Fibroblast of skin of back (primary cell): ENCODE measurements at places on chromosomes 7 and 10.
A peak's percentile ranks its signal among the peaks of the same experiment; 100 is the strongest.

- DNase-seq = no peak
Observed at GRCh38 chr7:134444961-134445315, 14.0 kb downstream of the AKR1B1 start.

- no peak for DNase-seq
Observed at GRCh38 chr10:3936422-3937040, 151.5 kb upstream of the KLF6 start.

GRCh38 chr10:34254596-34254995, 560.5 kb downstream of the PARD3 start:
- DNase-seq = peak; percentile 52

GRCh38 chr7:83270407-83270806, 107.7 kb upstream of the PCLO start:
- no peak for DNase-seq

DNA sequence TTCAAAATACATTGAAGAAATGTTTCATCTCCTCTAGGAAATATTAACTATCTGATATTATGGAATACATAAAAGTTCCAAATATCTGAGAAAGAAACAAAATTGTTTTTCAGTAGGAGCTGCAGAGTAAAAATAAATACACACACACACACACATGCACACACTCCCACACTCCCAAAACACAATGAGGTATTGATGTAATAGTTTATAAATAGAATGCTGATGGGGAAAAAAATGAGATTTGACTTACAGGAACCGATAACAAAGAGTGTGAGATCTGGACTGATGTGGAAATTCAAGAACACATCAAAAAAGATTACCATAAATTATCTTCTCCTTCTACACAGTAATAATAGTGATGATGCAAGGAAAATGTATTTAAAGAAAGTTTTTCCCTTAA, 438.0 kb upstream of the CELF2 start:
- no peak for DNase-seq

DNA sequence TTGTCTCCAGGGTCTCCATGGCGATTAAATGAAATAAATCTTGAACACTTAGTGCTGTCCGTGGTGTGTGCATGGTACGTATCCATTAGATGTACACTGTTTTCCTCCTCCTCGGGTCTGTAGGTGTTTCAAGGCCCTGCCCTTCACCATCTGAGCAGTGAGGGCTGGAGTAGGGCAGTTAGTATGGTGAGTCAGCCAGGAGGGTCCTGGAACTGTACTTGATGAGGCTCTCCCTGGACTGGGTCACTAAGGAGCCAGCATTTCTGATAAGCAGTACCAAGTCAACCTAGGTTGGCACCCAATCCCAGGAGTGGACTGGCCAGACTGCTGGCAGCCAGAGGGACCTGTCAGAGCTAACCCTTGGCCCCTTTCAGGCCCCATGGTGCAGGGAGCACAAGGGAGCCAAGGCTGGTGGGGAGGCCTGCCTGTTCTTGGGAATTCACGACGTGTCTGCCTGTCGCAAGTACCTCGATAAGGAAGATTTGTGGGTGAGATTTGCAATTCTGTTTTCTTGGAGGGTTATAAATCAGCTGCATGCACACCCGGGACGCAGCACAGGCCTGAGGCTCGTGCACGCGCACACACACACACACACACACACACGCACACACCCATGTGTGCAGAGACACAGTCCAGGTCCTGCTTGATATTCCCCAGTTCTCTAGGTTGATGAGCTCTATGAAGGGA, 114.2 kb downstream of the ZMIZ1 start:
- no peak for DNase-seq

GRCh38 chr7:37081436-37081835, 357.1 kb upstream of the AOAH start:
- peak; percentile 19 for DNase-seq

- no peak for DNase-seq
Observed at GRCh38 chr7:92421676-92422435, 25.4 kb upstream of the GATAD1 start.

- DNase-seq = no peak
Observed at GRCh38 chr7:104800307-104800706, 213.7 kb upstream of the KMT2E start.

GRCh38 chr10:25820874-25821273, 113.2 kb upstream of the MYO3A start:
- DNase-seq = no peak

GRCh38 chr10:69459893-69460575, 8.8 kb downstream of the TSPAN15 start:
- no peak for DNase-seq

DNA sequence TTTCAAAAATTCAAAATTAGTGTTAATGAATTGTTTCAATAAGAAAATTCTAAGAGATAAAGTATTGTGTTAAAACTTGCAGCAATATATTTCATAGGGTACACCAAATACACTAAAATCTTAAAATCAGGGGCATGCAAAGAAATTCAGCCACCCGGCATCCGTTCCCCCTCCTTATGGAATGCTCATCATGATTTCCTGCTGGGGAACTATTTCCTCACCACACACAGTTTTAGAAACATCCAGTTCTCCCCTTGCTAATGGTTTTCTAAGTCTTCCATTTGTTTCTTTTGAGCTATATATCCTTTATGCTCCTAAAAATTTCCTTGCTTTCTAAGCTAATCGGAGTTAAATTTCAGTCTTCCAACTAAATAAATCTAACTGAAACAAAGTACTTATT, 60.7 kb downstream of the CHCHD3 start:
- peak; percentile 26 for DNase-seq

GRCh38 chr10:971613-972012, 16.6 kb upstream of the GTPBP4 start:
- no peak for DNase-seq

- DNase-seq = no peak
Observed at GRCh38 chr7:91496251-91496820, 232.1 kb downstream of the FZD1 start.

GRCh38 chr10:44581996-44582395, 197.1 kb upstream of the CXCL12 start:
- DNase-seq = no peak

- peak; percentile 48 for DNase-seq
Observed at GRCh38 chr10:52644373-52645186, 128.0 kb downstream of the MBL2 start.

GRCh38 chr7:2295936-2296620, 18.2 kb downstream of the SNX8 start:
- no peak for DNase-seq

- peak; percentile 93 for DNase-seq
Observed at GRCh38 chr10:3482200-3482993, 302.6 kb downstream of the KLF6 start.

- no peak for DNase-seq
Observed at GRCh38 chr7:86949052-86949778, 110.2 kb downstream of the ELAPOR2 start.

DNA sequence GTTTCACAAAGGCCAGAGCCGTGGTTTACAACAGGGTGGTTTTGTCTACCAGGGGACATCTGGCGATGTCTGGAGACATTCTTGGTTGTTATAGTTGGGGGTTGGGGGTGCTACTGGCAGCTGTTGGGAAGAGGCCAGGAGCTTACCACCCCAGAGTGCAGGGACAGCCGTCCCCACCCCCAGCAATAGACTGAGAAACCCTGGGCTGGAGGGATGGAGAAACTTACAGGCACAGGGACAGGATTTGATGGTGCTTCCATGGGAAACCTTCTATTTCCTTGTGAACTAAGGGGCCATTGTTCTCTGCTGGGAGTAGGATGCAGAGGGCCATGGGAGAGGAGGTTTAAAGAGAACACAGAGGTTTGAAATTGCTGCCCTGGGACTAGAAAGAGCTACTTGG, 10.9 kb downstream of the ADCK2 start:
- no peak for DNase-seq
